Lung (tissue), 17 donors: ENCODE measurements at places on chromosomes 7 and 10. TPM values are rescaled to one million over a fixed set of nuclear protein-coding genes. Genes with fewer than 3 reads are reported as not detected.

- no peaks in the 10 kb centered on the region for H3K36me3 ChIP-seq
- no peak overlapping the region for H3K27ac ChIP-seq
- H3K4me1 ChIP-seq, result peaks cover 4% of the 10 kb centered on the region
- no peak overlapping the region for H3K4me3 ChIP-seq
- no peaks in the 10 kb centered on the region for H3K27me3 ChIP-seq
Measured at GRCh38 chr10:33117816-33118215, 159.8 kb upstream of the ITGB1 start.

GRCh38 chr7:130123501-130123900 lies 53.2 kb downstream of the KLHDC10 start:
- H3K4me1 ChIP-seq, result peaks cover 18% of the 10 kb centered on the region
- no peak overlapping the region for H3K27ac ChIP-seq

DNA sequence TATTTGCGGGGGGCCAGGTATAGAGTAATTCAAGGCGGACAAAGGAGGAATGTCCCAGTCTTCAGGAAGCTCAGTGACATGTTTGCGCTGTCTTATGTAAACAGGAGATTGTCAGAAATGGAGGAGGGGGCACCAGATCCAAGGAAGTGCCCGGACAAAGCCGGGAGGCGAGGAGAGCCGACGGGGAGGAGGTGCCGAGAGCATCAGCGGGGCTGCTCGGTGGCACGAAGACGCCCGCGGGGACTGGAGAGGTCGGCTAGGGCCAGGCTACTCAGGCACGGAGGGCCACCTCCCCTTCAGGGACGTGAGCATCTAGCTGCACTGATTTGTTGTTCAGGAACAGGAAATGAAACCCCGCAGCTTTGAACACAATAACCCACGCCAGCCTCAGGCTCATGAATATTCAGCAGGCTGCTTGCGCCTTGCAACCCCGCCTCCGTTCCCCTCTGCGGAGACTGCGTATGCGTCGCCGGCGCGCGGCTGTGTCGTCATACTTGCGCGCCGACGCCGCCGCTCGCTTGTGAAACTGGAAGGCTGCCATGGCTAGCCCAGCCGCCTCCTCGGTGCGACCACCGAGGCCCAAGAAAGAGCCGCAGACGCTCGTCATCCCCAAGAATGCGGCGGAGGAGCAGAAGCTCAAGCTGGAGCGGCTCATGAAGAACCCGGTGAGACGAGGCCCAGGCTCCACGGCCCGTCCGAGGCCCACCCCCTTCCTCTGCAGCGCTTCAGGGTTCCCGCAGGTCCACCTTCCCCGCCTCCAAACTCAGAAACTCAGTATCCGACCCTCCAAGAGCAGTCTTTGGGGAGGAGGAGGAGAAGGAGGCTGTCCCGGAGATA lies at the start of gene PRKRIP1:
Gene PRKRIP1 (plus strand): TSS at position 491 of the 837 bp plus-strand sequence. CDS start 49 bp downstream, at position 540.
- peak; percentile 97 for DNase-seq
- no peaks in the 10 kb centered on the region for H3K27me3 ChIP-seq
- peaks cover 12% of the 10 kb centered on the region for H3K4me1 ChIP-seq
- peak within 1 kb of the TSS; percentile 67 for H3K4me3 ChIP-seq
- H3K36me3 ChIP-seq, result peaks cover 8% of the 10 kb centered on the region

- H3K36me3 ChIP-seq, result no peaks in the 10 kb centered on the region
- H3K27ac ChIP-seq, result no peak overlapping the region
Measured at GRCh38 chr7:7327423-7327822, 145.1 kb downstream of the C1GALT1 start.

DNA sequence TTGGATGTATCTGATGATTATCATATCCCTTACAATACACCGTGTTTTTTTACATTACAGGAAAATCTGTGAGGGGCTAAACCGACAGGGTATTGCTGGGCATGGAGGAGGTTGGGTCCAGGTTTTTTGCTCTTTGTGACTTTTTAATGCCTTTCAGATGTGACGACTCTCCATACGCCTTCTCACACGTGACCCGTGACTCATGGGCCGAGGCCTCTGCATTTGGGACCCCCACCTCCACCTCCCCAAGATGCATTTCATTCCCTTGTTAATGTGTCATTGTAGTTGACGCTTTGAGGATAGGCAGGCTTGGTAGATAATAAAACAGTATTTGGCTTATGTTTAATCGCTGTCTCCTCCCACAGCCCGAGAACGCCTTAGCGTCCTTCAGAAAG lies 95.3 kb downstream of the CUX1 start:
- DNase-seq, result no peak
- no peak overlapping the region for H3K27ac ChIP-seq
- peaks cover 18% of the 10 kb centered on the region for H3K4me1 ChIP-seq
- H3K27me3 ChIP-seq, result no peaks in the 10 kb centered on the region
- peaks cover 4% of the 10 kb centered on the region for H3K36me3 ChIP-seq
- no peak overlapping the region for H3K4me3 ChIP-seq

GRCh38 chr10:50514995-50515394 lies 108.8 kb downstream of the SGMS1 start:
- peaks cover 5% of the 10 kb centered on the region for H3K36me3 ChIP-seq
- DNase-seq, result no peak
- no peak overlapping the region for H3K4me3 ChIP-seq
- no peak overlapping the region for H3K27ac ChIP-seq

C10orf62 gene
- not detected for total RNA-seq

NKX2-3 gene
- not detected for total RNA-seq

ASAH2 gene
- total RNA-seq, result 3.7 TPM
